ENCODE measurements at places on chromosomes 1 and 21.

DNA sequence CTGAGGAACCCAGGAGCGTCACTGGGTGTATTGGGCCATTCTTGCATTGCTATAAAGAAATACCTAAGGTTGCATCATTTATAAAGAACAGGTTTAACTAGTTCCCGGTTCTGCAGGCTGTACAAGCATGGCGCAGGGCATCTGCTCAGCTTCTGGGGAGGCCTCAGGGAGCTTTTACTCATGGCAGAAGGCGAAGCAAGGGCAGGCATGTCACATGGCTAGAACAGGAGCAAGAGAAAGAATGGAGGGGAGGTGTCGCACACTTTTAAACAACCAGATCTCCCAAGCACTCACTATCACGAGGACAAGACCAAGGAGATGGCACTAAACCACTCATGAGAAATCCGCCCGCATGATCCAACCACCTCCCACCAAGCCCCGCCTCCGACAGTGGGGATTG, 65.2 kb downstream of the PSMG1 start:
- DNase-seq = no peak

DNA sequence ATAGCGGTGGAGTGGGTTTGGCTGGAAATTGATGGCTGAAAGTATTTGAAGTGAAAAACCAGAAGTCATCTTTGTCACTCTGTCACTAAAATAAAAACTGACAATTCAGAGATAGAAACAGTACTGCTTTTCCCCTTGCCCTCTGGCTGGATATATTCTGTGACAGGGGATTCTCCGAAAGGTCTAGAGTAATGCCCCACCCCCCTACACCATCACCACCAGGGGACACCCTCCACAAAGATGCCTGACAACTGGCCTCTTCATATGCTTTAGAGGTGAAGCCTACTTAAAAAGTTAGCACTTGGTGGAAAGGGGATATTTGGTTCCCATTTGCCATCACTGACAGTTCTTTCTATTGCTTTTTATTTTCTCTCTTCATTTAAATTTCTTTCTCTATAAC, 73.5 kb downstream of the SGIP1 start:
- no peak for DNase-seq

DNA sequence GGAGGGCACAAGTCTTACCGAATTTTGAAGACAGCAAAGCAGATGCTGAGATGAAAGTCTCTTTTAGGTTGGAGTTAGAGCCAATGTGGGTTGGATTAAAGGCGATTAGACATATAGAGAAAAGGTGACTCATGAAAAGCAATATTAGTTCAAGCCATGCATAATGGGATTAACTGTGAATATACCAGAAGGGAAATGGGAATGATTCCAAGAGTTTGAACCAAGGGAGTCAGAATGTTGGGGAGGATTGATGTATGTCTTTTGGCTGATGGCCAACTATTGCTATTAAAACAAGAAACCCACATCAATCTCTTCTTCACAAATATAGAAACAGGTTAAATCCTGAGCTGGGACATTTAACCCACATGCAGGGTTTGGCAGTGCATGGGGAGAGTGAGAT, 1.2 kb downstream of the HMGCS2 start:
- DNase-seq = no peak

GRCh38 chr1:154347961-154348360, 22.6 kb downstream of the ATP8B2 start:
- DNase-seq = no peak

GRCh38 chr21:41045534-41046268, 122.3 kb upstream of the BACE2 start:
- DNase-seq = no peak

All from stimulated activated CD8-positive, alpha-beta memory T cell treated with anti-CD3 and anti-CD28 coated beads, Interleukin-2, amount 100 ng/mL, for 1 hour (primary cell).